Hematopoietic multipotent progenitor cell treated with erythropoietin and hydrocortisone succinate and interleukin-3 and kit ligand, for 4 days (in vitro differentiated cells): ENCODE measurements at places on chromosomes 4 and X.

GRCh38 chr4:7262134-7262533 is 69.8 kb downstream of the SORCS2 start:
- DNase-seq: no peak

- peak; percentile 87 for DNase-seq
Measured at GRCh38 chrX:77431227-77431626, 16.0 kb upstream of the FGF16 start.

- DNase-seq: peak; percentile 70
Measured at GRCh38 chr4:51885363-51885762, 42.4 kb downstream of the DCUN1D4 start.

DNA sequence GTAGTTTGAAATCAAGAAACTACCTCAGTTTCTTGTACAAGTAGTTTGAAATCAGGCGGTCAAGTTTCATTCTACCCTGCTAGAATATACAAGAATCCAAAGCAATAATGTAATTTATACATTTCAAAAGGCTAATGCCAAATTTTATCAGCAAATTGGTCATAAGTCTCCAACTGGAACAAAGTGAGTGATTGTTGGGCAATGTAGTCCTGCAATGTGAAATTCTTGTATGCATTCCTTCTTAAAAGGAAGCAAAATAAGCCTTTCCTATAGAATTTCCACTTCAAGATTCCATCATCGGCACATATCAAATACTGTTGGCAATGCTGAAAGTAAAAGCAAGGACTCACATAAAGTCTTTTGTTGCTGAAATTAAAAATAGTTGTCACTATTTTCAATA is 334.9 kb downstream of the IL1RAPL1 start:
- no peak for DNase-seq

DNA sequence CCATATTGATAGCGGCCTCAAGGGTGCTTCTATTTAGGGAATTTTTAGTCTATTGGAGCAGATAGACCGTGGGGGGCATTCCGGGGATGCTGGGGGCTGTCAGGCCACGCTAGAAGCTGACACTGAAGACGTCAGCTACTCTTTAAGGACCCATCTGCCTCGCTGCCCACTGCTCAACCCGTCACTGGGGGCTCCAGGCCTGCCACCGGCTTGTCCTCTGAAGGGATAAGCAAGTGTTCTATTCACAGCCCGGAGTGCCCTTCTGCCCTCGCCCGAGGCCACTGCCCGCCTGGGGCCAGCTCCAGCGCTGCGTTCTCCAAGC is 679 bp upstream of the MSL3 start:
- no peak for DNase-seq

DNA sequence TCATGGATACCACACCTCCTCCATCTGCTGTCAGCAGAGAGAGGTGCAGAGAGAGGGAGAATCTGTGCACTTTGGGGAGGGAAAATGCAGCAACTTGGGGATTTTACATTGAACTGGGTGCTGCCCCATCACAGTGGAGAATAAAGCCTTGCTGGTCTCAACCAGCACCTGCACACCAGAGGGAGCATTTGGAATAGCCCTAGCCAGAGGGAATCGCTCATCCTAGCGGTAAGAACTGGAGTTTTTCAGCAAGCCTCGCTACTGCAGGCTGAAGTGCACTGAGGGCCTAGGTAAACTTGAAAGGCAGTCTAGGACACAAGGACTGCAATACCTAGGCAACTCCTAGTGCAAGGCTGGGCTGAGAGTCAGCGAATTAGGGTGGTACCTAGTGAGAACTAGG is 148.7 kb downstream of the KDR start:
- no peak for DNase-seq

DNA sequence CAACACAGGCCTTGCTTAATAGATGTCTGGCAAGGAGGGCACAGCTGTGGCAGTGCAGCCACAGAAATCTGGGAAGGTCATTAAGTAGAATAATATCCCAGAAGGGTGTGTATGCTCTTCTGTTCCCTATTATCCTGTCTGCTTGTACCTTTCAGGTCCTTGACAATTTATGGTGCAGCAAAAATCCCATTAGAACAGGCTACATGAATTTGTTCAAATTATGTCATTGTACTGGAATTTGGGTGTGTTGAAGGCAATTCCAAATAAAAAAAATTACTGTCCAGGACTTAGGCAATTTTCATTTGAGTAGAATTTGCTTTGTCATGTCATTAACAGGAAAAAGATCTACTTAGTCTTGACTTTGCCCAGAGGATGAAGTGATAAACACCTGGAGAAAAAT is 192.1 kb downstream of the IDS start:
- no peak for DNase-seq
